EH (cell line): ENCODE measurements at places on chromosomes 1 and 21.

DNA sequence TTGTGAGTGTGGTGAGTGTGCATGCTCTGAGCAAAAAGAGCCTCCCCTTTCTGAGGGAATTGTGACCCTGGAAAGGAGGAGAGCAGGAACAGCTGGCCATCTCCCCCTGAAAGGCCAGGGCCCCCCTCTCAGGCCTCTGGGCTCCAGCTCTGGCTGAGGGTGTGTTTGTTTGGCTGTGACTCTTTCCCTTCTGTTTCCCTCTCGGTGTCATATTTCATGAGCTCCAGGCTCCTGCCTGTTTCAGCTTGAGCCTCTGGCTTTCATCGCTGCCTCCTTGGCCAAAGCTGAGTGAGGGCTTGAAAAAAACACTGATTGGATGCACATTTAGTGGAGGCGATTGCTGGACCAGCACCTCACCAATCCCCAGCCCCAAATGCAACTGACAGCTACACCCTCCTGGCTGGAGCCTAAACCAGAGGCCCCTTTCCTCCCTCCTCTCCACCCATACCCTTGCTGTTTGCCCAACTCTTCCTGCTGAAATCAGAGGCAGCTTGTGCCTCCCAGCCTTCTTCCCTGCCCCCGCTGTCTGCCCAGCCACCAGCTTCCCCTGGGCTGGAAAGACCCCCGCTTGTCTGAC, 64.1 kb downstream of the DDR2 start:
- peak; percentile 91 for DNase-seq

DNA sequence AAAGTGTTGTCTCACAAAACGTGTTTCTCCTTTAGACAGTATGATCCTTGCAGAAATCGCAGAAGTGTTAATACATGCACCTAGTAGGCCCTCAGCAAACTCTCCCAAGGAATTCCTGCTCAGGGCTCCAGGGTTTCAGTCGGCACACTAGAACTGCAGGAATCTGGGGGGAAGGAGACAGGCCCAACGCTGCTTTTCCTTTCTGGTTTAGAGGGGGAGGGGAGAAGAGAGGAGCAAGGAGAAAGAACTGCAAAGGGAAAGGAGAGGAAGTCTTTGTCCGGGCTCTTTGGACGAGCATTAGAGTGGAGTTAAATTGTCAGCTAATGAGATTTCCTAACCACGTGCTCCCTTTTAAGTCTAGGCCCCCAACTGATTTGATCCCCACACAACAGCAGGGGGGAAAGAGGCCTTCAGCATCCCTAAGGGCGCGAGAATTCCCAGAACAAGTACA, 103.7 kb upstream of the SOD1 start:
- no peak for DNase-seq

DNA sequence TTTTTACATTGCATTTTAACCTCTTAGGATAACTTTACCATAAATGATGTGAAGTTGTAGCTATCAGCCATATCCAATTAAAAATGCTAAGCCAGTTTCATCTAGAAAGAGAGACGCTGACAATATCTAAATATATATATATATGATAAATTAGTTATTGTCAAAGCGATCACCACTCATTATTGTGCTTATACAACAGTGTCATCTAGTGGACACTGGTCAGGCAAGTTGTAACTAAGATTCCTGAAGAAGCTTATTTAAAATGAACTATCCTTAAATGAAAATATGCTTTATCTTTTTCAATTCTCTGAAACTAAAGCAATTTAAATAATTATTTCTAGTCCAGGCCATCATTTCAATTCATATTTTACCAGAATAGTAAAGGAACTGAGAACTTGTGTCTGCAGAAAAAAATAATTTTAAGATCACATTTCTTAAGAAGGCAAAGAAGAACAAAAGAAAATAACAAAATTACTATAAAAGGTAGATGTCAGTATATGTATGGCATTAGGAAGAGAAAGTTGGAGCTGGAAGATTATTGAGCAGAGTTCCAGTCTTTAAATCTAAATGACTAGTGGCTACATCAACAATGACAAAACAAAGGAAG, 193.3 kb upstream of the SNX7 start:
- DNase-seq: peak; percentile 69

GRCh38 chr1:204480515-204480914, 14.1 kb downstream of the PIK3C2B start:
- DNase-seq: no peak

DNA sequence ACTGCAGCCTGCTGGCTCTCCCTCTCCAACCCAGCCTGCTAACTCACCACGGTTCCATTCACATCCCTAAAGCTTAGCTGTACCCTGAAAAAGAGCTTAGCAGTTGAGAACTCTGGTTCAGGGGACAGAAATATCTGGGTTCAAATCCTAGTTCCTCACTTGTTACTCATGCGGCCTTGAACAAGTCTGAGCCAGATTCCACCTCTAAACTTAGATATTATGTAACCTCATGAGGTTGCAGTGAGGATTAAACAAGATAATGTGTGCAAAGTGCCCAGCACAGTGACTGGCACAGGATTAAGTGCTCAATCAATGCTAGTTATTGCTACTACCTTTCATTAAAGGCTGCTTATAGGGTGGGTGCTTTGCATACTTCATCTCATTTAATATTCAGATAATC, 41.3 kb upstream of the DHCR24 start:
- no peak for DNase-seq

DNA sequence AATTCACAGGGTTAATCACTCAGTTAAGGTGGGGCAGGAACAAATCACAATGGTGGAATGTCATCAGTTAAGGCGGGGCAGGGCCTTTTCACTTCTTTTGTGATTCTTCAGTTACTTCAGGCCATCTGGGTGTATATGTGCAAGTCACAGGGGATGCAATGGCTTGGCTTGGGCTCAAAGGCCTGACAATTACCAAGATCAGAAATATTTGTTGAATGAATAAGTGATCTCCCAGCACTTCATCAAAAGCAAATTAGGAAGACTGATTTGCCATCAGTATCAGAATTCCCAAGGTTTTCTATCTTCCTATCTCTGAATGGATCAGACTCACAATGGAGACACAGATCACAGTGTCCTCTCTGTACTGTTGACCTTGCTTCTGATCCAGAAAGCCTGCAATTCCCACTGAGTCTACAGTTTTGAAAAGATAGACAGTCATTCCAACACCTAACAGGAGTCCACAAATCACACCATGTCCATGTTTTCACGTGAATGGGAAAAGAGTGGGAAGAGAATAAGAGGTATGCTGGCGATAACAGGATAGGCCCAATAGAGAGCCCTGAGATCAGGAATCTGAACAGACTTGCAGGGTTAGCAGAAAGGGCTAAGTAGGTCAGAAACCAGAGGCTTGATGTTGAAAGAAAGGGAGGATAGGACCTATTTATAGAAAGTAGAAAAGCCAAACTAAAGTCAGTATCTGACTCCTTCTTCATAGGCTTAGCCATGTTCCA, 75.3 kb downstream of the KCNK1 start:
- DNase-seq: no peak
